ENCODE measurements at places on chromosomes 13 and 19.

GRCh38 chr13:24922387-24922744 is 158.4 kb downstream of the RNF17 start:
- DNase-seq: no peak

DNA sequence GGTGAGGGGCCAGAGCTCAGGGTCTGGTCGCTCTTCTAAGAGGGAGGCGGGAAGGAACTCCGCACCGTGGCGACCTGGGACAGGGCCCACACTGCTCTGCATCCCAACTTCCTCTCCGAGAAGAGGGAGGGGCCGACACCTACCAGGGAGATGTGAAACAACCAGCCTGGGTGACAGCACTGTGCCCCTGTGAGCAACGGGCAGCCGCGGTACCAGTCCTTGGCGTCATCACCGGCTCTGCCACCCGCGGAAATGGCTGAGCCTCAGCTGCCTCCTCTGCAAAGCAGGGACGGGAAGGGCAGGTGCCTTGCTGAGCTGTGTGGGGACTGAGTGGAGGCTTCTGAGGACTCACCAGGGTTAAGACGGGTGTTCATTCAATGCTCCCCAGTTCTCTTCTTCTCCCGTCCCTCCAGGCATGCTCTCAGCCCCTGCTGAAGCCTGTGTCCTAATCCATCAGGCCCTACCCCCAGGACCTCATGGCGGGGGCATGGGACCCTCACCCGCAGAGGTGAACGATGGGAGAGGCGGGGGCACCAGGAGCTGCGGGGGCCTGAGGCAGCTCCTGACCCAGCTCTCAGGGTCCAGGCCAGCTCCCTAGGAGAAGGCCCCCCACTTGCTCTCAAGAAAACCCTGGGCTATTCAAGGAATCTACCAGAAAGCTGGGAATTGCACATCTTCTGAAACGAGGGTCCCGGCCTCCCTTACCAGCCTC is 9.3 kb downstream of the ZNF787 start:
- no peak for DNase-seq

DNA sequence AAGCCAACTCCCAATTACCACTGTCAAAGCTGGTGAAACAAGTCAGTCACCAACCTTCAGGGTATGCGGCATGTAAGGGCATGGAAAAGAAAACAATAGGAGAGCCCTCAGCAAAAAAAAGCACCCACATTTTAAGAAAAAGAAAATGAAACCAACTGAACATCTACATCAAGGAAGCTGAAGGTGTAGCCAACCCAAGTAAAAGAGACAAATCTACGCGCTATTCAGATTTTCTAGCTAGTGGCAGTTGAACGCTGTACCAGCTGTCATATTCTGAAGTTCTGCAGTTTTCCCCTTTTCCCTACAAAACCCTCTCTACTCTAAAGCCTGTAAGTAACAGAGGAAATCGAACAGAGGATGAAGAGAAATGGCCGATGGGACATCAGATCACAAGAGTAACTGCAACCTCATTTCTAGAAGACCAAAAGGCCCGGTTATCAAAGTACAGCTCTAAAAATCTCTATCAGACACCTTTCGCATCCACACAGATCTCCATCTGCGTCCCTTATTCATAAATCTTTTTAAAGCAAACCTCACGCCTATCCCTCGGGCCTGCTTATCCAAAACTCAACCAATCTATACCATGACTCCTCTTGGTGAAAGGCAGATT is 1.4 kb downstream of the MYCBP2 start:
- DNase-seq: no peak

DNA sequence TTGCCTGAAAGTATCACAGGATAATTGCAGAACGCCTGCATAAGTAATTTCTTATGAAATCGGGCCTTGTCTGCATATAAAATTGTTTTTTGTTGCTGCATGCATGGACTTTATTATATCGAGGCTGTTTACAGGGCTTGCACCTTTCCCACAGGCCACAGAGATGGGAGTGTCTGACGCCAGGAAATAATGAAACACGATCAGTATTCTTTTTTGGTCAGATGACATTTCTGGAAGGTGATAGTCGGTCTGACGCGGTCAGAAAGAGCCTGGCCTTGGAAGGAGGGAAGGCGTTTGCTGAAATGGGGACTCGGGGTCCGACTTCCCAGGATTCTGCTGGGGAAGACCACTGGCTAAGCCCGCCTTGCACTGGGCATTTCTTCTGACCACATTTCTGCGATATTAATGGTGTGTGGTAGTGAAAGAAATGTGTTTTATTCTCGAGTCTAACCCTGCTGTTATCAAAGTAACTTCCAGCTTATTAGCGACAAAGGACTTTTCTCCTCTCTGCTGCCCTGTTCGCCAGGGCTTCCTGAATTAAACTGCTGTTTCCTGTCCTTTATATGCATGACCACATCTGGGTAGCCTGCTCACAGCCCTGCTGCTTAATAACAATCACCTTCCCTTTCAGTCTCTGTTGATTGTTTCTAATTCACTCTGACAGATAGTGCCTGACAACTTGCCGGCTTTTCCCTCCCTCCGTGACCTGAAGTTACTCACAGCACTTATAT is 11.6 kb upstream of the ZNF536 start:
- DNase-seq: no peak

Data from BJ (cell line).